ENCODE measurements at places on chromosomes 6 and 20. TPM values are rescaled to one million over a fixed set of nuclear protein-coding genes. Genes with fewer than 3 reads are reported as not detected.

Gene NKX2-2
- not detected for total RNA-seq

- H3K4me3 ChIP-seq = no peak overlapping the region
- H3K36me3 ChIP-seq = no peaks in the 10 kb centered on the region
- no peak for DNase-seq
- no peak overlapping the region for H3K27ac ChIP-seq
- H3K27me3 ChIP-seq = no peaks in the 10 kb centered on the region
- H3K4me1 ChIP-seq = peaks cover 11% of the 10 kb centered on the region
Measured at GRCh38 chr6:5308066-5308465, 46.8 kb downstream of the FARS2 start.

- no peak overlapping the region for H3K27ac ChIP-seq
- H3K36me3 ChIP-seq = no peaks in the 10 kb centered on the region
- no peak overlapping the region for H3K4me3 ChIP-seq
- H3K27me3 ChIP-seq = peaks cover 38% of the 10 kb centered on the region
- DNase-seq = no peak
Measured at GRCh38 chr20:17438436-17439039, 92.6 kb downstream of the BFSP1 start.

GRCh38 chr6:16391451-16391912 lies 153.1 kb downstream of the GMPR start:
- no peak for DNase-seq
- H3K4me1 ChIP-seq = peaks cover 39% of the 10 kb centered on the region
- peak overlapping the region; percentile 94 for H3K27ac ChIP-seq
- no peaks in the 10 kb centered on the region for H3K36me3 ChIP-seq

Gene ZNF165
- 0.26 TPM for total RNA-seq

DNA sequence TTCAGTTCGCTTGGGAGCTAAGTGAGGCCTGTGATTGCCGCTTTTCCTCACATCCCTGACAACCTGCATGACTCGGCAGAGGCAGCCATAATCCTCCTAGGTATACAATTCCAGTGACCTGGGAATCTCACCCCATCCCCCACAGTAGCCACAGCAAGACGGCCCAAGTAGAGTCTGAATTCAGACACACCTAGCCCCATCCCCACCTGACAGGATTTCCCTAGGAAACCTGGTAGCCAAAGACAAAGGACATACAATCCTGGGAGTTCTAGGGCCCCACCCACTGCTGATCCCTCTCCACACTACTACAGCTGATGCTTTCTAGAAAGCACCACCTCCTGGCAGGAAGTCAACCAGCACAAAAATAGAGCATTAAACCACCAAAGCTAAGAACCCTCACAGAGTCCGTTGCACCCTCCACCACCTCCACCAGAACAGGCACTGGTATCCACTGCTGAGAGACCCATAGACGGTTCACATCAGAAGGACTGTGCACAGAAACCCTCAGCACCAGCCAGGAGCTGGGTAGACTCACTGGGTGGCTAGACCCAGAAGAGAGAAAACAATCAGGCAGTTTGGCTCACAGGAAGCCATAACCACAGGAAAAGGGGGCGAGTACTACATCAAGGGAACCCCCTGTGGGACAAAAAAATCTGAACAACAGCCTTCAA lies 17.9 kb upstream of the RUNX2 start:
- no peak overlapping the region for H3K4me3 ChIP-seq
- H3K27ac ChIP-seq = no peak overlapping the region
- H3K27me3 ChIP-seq = no peaks in the 10 kb centered on the region
- H3K36me3 ChIP-seq = peaks cover 9% of the 10 kb centered on the region
- no peaks in the 10 kb centered on the region for H3K4me1 ChIP-seq

Gene INSM1
- not detected for total RNA-seq

- no peaks in the 10 kb centered on the region for H3K27me3 ChIP-seq
- H3K4me1 ChIP-seq = peaks cover 12% of the 10 kb centered on the region
- no peak overlapping the region for H3K27ac ChIP-seq
- no peaks in the 10 kb centered on the region for H3K36me3 ChIP-seq
- no peak for DNase-seq
Measured at GRCh38 chr6:107846262-107846795, 22.2 kb upstream of the SCML4 start.

- H3K36me3 ChIP-seq = no peaks in the 10 kb centered on the region
- H3K4me1 ChIP-seq = peaks cover 16% of the 10 kb centered on the region
- no peak overlapping the region for H3K27ac ChIP-seq
- H3K27me3 ChIP-seq = peaks cover 28% of the 10 kb centered on the region
- no peak overlapping the region for H3K4me3 ChIP-seq
Measured at GRCh38 chr6:32883789-32884188, 29.8 kb downstream of the PSMB9 start.

DNA sequence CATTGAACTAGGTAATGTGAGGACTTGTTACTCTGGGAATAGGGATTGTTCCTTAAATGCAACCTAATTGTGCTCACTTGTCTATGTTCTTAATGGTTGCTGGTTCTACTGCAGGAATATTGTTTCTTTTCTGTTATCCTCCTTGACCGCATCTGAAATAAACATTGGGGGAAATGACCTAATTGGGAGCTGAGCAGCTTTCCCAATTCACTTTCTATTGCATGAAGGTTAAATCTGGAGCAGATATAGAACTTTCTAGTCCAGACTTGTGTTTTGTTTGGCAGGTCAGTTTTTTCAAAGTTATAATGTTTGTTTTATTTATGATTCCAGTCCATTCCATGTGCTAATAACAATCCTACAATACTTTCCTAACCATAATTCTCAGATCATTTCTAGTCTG lies 981.0 kb upstream of the CITED2 start:
- H3K4me1 ChIP-seq = peaks cover 7% of the 10 kb centered on the region
- H3K27me3 ChIP-seq = no peaks in the 10 kb centered on the region
- no peak for DNase-seq
- no peaks in the 10 kb centered on the region for H3K36me3 ChIP-seq
- no peak overlapping the region for H3K4me3 ChIP-seq

GRCh38 chr6:106894978-106895702 lies 79.4 kb downstream of the CD24 start:
- no peaks in the 10 kb centered on the region for H3K36me3 ChIP-seq
- H3K4me1 ChIP-seq = no peaks in the 10 kb centered on the region
- H3K27me3 ChIP-seq = peaks cover 16% of the 10 kb centered on the region
- H3K27ac ChIP-seq = no peak overlapping the region

All from chondrocyte (in vitro differentiated cells).